IMR-90 (cell line): ENCODE measurements at places on chromosomes 11 and 22. TPM values are rescaled to one million over a fixed set of nuclear protein-coding genes. Genes with fewer than 3 reads are reported as not detected.

Gene RFPL1
- not detected in 2 replicates for total RNA-seq

Gene MS4A2
- total RNA-seq: not detected in 2 replicates

Gene NCAM1
- 0.18 TPM in 1 of 2 replicates, not detected in the other for total RNA-seq

Gene UBE2L6
- 34.4 and 37.5 TPM in 2 replicates for total RNA-seq

Gene MRGPRX3
- not detected in 2 replicates for total RNA-seq

Gene MS4A12
- total RNA-seq: not detected in 2 replicates
